NCI-H526 (cell line): ENCODE measurements at places on chromosomes 7 and 10.

- no peak for DNase-seq
These were observed 111.9 kb downstream of the TCERG1L start for GRCh38 chr10:131199646-131200045.

GRCh38 chr7:51040787-51041186 lies 258.1 kb upstream of the GRB10 start:
- peak; percentile 33 for DNase-seq

GRCh38 chr7:73359306-73359705 lies 31.3 kb downstream of the FKBP6 start:
- DNase-seq = no peak

DNA sequence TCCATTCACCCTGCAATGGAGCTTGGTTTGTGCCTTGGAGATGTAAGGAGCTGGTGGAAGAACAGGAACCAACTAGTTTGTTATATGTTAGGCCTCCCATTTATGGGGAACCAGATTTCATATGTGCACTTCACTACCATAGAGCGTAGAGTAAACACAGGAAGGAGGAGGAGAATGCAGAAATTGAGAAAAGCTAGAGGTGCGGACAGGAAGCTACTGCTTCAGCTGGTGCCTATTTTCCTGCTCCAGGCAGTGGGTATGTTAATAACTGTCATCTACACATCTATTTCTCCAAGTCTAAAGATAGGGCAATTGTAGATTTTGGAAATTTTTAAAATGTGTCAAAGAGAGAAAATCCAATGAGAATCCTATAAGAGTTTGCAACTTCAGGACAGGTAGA lies 482.2 kb downstream of the PLXDC2 start:
- no peak for DNase-seq

GRCh38 chr7:66211429-66211828 lies 6.3 kb downstream of the TPST1 start:
- DNase-seq = no peak

DNA sequence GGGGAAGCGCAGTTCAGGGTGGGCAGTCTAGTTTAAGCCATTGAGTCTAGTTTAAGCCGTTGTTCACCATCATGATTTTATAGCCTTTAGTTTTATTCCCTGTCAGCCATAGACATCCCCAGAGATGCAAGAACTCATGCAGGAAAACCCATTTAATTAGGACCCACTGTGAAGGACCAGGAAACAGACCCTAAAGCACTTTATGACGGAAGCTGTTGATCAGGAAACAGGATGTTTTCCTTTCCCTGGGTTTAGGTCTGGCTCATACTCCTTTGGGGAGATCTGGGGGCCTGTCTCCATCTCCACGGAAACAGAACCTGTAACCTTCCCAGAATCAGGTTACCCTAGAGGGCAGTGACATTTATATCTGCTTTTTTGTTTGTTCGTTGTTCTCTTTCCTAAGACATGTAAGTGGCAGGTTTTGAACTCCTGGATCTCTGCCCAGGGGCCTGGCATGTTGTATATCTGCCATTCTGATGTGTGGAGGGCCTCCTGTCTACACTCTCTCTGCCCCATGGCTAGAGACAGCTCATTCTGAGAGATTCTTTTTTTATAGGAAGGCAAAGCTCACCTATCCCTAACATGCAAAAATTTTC lies 657.2 kb upstream of the GALNT17 start:
- no peak for DNase-seq

DNA sequence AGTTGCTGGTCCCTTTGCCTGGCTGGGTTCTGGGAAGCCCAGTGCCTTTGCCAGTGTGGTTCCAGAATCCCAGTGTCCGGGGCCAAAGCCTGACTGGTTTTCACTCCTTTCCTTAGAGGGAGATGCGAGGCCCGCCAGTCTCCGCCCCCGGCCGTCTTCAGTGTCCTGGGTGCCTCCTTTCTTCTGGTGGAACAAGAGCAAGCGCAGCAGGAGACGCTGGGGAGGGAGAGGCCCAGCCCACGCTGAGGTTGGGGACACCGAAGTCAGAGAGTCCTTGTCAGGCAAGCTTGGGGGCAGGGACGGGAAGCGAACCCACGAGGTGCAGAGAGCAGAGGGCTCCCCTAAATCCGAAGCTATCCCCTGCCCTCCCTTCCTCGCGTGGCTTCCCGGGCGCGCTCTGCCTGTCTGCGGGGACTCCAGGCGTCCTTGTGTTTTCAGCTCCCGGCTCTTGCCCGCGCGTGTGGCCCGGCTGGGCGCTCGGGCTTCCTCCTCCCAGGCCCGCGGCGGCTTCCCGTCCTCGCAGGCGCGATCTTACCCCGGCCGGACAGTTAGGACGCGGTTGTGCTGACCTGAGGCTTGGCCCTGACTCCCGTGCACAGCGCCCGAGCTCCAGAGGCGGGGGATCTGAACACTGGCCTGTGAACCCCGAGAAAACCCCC lies 60.6 kb upstream of the UBE3C start:
- no peak for DNase-seq

- DNase-seq = no peak
These were observed 99.7 kb downstream of the ZNF22 start for GRCh38 chr10:45100429-45100828.

DNA sequence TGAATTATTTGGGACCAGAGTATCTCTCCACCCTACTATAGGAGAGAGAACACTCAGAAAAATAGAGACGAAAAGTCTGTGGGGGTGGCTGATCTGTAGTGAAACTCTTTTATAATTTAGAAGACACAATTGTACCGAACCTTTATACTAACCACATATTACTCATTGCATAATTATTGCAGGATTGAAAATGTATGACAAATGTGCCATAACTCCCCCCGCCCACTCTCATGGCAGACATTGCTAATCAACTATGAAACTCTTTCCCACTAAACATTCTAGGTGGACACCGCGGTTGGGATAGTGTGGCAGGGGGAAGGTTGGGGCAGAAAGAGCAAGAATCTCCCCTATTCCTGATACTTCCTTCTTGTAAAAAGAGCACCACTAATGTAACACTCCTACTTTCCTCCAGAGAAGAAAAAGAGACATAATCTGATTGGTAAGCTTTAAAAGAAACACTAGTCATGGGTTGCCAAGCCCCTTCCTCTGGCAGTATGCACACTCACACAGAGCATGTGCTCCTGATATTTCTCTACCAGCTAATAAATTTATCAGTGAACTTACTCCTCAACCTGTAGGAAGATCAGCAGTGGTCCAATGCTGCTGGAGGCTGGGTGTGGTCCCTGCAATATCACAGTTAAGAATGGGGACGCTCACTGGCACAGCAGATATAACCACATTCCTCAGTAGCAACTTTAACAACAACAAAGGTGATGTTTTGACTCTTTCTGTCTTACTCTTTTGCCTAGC lies 18.7 kb upstream of the ARID5B start:
- DNase-seq = no peak

GRCh38 chr10:56258991-56259390 lies 102.1 kb downstream of the ZWINT start:
- DNase-seq = no peak

- DNase-seq = no peak
These were observed 14.1 kb downstream of the STAG3 start for GRCh38 chr7:100191775-100192174.

DNA sequence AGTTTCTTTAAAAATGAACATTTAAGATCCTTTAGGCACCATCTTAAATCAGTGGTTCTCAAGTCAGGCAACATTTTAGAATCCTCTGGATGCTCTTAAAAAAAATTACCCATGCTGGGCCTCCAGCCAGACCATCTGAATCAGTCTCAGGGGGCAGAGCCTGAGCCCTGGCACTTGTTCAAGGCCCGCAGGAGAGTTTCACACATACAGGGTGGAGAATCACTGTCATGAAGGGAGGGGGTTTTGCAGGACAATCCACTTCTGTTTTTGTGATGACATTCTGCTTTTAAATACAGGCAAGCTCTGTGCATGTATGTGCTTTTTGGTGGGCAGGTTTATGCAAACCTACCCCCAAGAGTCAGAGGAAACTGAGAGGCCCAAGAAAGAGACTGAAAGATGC lies 268.6 kb downstream of the SEC23IP start:
- no peak for DNase-seq

- no peak for DNase-seq
These were observed 62.0 kb downstream of the VSTM4 start for GRCh38 chr10:49053053-49053997.

- no peak for DNase-seq
These were observed 240.9 kb upstream of the PTER start for GRCh38 chr10:16195894-16196293.
